ENCODE measurements at places on chromosomes 16 and 17.

- ATAC-seq = peak; percentile 67
These were observed at the start of gene MTSS2 for GRCh38 chr16:70685938-70686375. TSS of gene MTSS2 (minus strand) at chr16:70686053. CDS start at chr16:70685791, 262 bp downstream.

DNA sequence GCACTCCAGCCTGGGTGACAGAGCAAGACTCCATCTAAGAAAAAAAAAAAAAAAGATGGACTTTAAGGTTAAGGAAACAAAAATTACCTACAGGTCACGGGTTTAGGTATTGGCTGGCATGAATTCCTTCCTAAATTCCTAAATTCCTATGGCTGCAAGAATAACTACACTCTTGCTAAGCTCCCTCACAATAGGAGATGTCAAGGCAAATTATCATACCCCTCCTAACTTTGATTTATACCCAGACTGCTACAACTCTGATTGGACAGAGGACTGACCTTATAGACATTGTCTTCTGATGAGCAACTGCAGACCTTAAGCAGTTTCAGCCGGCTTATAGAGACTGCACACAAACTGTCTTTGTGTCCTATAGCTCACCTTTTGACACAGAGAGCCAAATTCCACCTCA lies 25.1 kb upstream of the TMC7 start:
- ATAC-seq = peak; percentile 75

- ATAC-seq = no peak
These were observed 151.6 kb downstream of the PHKB start for GRCh38 chr16:47612711-47613110.

DNA sequence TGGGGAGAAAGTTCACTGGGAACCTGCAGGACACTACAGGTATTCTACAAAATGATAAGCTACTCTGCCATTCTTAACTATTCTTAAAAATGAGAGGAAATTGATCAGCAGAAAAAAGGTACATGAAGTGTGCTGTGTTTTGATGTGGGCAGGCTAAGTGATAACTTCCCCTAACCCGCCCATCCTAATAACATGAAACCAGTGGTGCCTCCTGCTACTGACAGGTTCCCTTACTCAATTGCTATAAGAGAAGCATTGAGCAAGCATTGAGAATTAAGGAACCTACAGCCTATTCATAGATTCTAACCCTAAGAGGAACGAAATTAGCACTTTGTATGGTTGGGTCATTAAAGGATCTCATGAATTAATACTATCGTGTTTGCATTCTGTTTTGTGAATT lies 18.9 kb downstream of the XYLT1 start:
- ATAC-seq = no peak

GRCh38 chr17:27049104-27049784 lies 244.7 kb upstream of the WSB1 start:
- ATAC-seq = peak; percentile 82

GRCh38 chr17:20791626-20792025 lies 212.1 kb downstream of the CDRT15L2 start:
- no peak for ATAC-seq

GRCh38 chr17:37082311-37082860 lies 133.6 kb downstream of the AATF start:
- ATAC-seq = no peak

DNA sequence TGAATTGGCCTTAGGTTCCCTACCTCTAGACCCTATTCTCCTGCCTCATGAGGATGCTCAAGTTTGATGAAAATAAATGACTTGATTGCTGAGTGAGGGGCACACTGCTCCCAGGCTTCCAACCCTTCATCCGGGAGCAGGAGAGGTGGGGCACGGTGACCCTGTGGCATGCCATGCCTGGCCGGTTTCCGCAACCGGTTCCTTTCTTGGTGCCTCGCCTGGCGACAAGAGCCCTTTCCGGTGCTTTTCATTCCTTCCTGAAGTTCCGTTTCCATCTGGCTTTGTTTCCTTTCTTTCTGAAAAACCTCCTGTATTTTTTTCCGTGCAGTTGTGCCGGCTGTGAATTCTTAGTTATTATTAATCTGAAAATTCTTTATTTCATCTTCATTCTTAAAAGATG lies 27.7 kb downstream of the CRAMP1 start:
- no peak for ATAC-seq

- peak; percentile 65 for ATAC-seq
These were observed 46.3 kb downstream of the SNX11 start for GRCh38 chr17:48153691-48154358.

DNA sequence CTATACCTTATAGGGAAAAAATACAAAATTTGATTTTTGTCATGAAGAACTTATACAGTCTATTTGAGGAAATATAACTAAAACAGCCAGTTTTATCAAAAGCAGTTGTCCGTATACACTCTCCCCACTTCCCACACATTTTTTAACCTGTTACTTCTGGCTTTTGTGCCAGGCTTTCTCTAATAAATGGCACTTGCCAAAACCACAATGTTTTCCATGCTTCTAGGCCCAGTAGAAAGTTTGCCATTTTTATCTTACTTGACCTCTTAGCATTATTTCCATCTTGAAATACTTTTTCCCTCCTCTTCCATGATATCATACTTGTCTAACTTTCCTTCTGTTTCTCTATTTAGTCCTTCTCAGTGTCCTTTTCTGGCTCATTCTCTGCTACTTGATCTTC lies 38.8 kb downstream of the EFCAB5 start:
- ATAC-seq = no peak

- no peak for ATAC-seq
These were observed 4.4 kb downstream of the ZC3H7A start for GRCh38 chr16:11792410-11793241.

GRCh38 chr17:47335101-47335936 lies 11.6 kb downstream of the EFCAB13 start:
- ATAC-seq = peak; percentile 60

- ATAC-seq = no peak
These were observed 12.2 kb downstream of the TSPOAP1 start for GRCh38 chr17:58316260-58316960.

- ATAC-seq = no peak
These were observed 13.7 kb downstream of the GLP2R start for GRCh38 chr17:9839433-9839832.

GRCh38 chr16:15564604-15565339 lies 78.2 kb downstream of the MARF1 start:
- no peak for ATAC-seq

DNA sequence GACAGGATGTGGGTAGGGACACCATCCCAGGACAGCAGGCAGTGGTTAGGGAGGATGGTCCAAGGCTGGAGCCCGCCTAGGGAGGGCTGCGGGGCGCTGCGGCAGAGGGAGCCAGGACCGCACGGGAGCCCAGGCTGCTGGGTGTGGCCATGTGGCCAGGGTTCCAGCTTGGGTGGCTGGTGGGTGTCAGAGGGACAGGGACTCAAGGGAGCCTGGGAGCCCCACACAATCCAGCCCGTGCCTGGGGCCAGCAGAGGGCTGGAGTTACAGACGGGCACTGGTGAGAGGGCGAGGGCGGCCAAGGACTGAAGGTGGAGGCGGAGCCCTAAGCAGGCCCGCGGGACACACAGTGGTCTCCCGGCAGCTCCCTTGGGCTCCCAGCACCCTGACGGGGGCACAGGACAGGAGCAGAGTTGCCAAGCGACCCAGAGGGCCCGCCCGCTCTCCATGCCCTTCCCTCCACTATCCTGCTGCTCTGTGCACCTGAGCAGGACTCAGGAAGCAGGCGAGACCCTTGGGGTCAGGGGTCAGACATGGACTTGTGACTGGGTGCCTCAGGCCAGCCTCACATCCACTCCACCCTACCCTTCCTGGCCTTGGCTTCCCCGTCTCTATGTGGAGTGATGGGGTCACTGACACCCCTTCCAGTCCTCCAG lies 7.1 kb downstream of the MRPL28 start:
- peak; percentile 2 for ATAC-seq

DNA sequence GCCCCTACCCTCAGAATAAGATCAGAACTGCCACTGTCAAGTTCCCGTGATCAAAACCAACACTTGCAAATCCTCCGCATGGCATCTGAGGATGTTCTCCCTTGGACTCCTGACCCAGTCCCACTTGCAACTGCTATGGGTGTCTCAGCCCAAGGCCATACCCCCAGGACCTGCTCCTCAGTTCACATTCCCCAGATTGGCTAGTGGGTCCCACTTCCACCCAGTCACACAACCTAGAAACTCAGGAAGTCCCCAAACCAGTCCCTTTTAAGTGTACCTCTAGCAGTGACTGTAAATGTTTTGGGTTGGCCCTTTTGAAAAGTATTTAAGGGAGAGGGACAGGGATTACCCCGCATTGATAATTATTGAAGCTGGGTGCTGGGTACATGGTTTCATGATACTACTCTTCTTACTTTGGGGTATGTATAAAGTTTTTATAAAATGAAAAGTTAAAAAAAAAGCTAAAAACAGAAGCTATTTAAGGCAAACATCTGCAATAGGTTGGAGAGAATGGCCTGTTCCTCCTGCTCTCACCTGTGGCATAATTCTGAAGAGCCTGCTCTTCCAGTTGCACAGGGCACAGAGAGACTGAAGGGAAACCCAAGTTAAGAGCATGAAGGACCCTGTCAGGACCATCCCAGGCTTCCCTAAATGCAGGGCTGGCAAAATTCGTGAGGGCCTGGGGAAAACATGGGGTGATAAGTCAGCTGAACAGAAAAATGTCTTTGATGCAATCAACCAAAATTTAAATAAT lies 42.5 kb downstream of the ERN1 start:
- no peak for ATAC-seq

GRCh38 chr16:14345512-14346115 lies 274.5 kb downstream of the MRTFB start:
- no peak for ATAC-seq

- ATAC-seq = no peak
These were observed 80.0 kb downstream of the CCDC182 start for GRCh38 chr17:57665128-57665527.

GRCh38 chr17:38947189-38947588 lies 20.0 kb downstream of the FBXO47 start:
- no peak for ATAC-seq

- no peak for ATAC-seq
These were observed 39.8 kb downstream of the TLE7 start for GRCh38 chr16:71402007-71402406.

GRCh38 chr17:65050438-65050837 lies 6.1 kb downstream of the GNA13 start:
- ATAC-seq = no peak

Data from SK-N-SH treated with all-trans-retinoic acid at 6 μM for 48 hours (cell line).